ENCODE measurements at places on chromosomes 5 and 9.

DNA sequence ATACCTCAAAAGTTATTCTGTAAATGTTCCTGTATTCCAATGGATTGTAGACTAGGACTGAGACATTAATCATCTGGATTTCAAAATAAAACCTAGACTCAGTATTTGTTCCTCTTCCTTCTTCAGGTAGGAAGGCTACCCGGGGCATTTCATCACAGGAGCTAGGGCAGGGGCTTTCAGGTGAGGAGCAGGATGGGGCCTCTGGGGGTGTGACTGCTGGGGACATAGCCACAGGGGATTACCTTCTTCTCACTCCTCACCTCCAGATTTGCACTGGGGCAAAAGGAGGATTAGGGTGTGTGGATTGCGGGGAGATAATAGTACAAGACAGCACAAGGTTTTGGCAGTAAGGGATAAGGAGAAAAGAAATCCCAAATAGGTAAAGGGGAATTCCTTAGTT is 37.9 kb upstream of the SRP19 start:
- DNase-seq = no peak

- DNase-seq = no peak
These were observed 63.1 kb upstream of the DEPDC1B start for GRCh38 chr5:60763061-60763460.

DNA sequence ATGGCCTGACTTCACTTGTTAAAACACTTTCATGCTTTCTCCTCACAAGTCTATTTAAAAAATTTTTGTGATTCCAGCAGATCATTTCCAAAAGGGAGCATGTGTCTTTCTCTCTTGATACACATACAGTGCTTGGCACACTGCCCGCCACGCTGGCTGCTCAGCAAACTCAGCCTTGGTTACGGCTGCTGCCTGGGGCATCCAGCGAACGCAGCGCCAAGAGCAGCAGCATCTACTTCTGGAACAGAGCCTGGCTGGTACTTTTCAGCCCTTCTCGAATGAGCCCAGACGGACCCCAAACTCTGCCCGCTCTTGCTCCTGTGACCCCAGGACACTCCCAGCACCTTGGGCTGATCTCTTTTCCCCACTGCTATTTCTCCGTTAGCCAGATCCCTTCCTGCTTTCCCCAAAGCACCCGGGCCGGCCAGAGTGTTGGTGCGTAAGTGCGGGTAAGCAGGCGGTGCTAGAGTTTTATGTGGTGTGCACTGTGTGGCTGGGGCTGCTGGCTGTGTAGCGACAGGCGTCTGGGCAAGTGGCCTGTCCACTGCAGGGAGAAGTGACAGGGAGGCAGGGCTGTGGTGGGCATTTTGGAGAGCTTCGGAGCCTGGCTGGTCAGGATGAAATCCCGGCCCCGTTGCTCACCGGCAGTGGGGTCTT is 73.2 kb downstream of the SH3PXD2B start:
- DNase-seq = no peak

DNA sequence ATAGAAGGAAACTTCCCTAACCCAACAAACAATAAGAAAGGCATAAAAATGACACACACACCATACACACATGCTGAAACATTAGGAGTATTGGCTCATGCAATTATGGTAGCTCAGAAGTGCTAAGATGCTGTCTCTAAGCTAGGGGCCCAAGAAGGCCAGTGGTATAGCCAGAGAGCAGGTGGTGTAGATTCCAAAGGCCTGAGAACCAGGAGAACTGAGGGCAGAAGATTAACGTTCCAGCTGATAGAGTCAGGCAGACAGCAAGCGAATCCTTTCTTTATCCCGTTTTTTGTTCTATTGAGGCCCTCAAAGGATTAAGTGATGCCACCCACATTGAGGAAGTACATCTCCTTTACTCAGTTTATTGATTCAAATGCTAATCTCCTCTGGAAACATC is 262.9 kb downstream of the EPB41L4A start:
- DNase-seq = no peak

DNA sequence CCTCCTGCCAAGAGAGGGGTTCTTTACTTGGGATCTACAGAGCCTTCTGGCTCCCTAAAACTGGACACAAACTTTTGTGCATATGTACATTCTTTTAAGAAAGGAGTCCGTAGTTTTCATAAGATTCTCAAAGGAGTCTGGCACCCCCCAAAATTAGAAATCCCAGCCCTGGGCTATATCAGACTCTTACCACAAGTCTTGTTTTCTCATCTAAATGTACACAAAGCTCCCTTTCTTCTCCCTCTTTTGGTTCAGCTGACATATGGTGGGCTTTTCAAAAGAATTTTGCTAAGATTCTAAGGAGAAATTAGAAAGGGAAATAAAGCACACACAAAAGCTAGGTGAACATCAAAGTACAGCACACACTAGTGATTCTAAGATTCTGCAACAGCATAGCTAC is 114.4 kb downstream of the ENC1 start:
- DNase-seq = no peak

GRCh38 chr9:104094534-104095015 is 466 bp downstream of the SMC2 start:
- DNase-seq = no peak

DNA sequence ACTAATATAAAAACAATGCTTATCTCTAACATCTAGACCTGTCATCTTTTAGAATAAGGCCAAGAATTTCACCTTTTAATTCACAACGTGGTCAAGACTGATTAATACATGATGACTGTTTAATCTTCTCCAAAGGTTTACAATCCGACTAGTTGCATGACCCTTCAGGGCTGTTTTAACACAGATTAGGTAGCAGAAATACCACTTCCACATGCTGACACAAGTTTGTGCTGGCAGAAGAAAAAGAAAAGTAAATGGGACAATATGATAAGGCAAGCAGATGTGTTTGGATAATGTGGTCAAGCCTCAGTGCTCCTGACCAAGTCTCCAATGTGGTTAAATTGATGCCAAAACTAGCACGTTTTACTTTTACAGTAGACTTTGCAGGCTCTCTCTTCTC is 31.1 kb downstream of the SEMA6A start:
- DNase-seq = no peak

Measured in stimulated activated CD4-positive, alpha-beta T cell treated with anti-CD3 and anti-CD28 coated beads, Interleukin-4, amount 100 ng/mL, for 1 hour (primary cell).